Ecto neural progenitor cell (in vitro differentiated cells): ENCODE measurements at places on chromosomes 1 and 21.

DNA sequence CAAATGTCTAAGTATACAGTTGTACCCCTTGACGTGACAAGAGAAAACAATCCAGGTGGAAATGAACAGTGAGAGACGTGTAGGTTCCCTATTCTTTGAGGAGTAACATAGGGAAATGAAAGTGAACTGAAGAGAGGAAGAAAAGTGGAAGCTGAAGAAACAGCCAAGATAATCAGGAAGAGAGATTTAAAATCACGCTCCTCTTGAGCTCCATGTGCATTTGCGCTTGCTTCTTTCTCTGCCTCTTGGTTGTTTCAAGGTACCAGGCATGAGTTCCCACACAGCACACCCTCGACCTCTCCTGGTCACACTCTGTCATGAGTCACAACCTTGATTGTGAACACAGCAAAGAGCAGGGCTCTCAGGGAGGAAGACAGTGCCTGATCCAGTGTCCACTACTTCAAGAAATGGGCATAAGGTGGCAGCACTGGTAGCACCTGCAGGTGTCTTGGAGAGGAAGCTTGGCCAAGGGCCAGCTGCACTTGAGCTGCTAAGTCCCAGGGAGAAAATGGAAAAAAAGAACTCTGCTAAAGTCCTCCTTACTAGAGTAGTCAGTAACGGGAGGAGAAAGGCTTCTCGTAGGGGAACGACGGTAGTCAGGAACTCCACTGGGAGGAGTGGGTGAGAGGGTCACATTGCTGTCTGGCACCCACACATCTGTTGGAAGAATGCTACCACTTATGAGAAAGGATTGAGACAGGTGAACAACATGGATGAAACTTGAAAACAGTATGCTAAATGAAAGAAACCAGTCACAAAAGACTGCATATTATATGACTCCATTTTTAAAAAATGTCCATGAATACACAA lies 18.3 kb upstream of the ARID1A start:
- DNase-seq = peak; percentile 48

DNA sequence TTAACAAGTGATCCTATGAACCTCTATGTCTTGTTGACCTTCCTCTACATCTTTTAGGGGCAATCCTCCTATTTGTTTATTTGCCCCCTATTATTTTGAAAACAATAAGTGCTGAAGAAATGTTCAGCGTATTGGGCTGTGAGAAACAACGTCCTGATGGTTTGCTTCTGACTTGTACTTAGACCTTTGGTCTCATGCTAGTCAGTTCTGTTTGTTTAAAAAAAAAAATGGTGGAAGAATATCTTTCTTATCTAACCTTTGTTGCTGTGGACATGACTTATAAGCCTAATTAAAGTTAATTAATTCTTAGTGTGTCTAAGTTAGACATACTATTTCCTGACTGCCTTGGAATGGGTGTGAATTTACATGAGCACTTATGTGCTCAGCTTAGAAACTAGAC lies 20.7 kb downstream of the ATP1A1 start:
- DNase-seq = no peak

GRCh38 chr1:204278958-204279357 lies 65.2 kb upstream of the GOLT1A start:
- no peak for DNase-seq

DNA sequence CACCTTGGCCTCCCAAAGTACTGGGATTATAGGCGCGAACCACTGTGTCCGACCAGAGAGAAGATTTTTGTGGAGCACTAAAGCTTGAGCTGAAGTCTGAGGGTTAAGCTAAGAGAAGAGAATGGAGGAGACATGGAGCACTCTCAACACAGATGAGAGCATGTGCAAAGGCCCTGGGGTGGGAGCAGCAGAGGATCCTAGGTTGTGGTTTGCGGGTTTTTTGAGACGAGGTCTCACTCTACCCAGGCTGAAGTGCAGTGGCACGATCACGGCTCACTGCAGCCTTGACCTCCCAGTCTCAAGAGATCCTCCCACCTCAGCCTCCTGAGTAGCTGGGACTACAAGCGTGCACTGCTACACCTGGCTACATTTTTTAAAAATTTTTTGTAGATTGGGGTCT lies 30.5 kb downstream of the FBXO2 start:
- DNase-seq = no peak

- DNase-seq = peak; percentile 59
Observed at GRCh38 chr1:38929476-38929875, 12.2 kb downstream of the RHBDL2 start.

DNA sequence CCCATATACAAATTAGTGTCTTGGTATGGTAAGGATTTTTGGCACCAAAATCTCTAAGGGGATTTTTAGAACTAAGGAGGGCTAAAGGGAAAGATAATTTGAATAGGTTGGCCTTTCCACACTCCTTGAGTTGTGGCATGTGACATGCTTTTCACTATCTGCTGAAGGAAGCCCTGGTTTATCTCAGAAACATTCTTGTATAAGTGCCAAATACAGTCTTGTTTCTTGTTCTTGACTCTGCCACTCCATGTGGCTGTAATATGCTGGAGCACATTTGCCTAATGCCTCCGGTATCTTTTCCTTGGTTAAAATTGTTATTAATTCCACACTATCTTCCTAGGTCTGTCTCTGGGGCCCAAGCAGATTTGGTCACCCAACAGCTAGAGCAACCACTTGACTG lies 457.0 kb downstream of the USP25 start:
- no peak for DNase-seq

DNA sequence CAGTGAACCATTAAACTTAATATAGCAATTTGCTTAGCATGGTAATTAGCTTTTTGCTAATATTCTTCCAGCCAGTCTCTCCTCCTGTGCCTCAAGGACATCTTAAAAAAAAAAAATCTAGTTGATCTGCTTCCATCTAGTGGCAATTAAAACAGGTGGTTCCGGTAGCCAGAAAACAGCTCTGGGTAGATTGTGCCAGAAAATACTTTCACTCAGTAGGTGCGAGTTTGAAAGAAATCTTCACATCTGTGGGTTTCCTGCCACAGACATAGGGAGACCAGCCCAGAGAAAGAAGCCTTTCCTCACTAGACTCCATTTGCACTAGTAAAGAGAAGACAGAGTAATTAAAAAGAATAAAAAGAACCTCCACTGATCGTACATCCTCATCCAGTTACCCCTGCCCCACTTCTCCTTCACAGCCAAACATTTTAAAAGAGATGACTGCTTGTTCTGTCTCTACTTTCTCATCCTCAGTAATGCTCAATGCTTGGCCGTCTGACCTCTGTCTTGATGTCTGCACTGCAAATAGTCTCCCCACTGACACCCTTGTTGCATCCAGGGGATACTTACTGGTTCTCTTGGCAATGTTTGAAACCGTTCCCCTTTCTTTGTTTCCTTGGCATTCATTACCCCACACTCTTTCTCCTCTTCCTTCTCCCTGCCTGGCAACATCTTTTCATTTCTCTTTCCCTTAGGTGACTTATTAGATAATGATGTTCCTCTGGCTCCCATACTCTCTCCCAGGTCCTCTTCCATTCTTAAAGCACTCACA lies 16.9 kb downstream of the SELL start:
- no peak for DNase-seq

DNA sequence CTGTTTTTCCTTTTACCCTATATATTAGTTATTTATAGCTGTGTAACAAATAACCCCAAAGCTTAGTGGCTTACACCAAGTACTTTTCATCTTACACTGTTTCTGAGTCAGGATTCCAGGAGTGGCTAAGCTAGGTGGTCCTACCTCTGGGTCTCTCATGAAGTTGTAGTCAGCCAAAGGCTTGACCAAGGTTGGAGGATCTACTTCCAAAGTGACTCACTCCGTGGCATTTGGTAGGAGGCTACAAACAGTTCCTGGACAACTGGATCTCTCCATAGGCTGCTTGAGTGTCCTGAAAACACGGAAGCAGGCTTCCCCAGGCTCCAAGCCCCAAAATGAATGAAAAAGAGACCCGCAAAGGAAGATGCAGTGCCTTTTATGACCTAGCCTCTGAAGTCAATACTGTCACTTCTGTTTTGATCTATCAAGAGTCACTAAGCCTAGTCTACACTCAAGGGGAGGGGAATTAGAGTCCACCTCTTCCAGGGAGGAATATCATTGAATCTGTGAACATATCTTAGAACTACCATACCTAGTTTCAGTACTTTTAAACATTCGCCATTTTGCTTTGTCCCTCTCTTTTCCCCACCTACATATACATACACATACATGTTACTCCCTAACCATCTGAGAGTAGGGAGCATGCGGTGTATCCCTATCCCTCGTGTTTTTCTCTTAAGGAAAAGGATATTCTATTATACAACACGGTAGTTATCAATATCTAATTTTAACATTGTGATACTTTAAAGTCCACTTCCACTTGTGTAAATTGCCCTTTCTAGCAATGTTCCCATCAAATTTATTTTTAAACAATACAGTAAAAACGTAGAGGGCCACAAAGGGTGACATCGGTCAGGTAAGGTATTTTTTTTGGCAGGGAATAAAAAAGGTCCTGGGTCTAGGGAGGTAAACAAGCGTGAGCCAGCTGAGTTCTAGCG lies 67.2 kb downstream of the SLC35A3 start:
- no peak for DNase-seq

- no peak for DNase-seq
Observed at GRCh38 chr1:209743145-209743482, 12.7 kb upstream of the TRAF3IP3 start.

GRCh38 chr1:235759336-235759735 lies 107.4 kb downstream of the LYST start:
- DNase-seq = no peak

GRCh38 chr1:198165927-198166647 lies 9.3 kb downstream of the NEK7 start:
- DNase-seq = no peak

DNA sequence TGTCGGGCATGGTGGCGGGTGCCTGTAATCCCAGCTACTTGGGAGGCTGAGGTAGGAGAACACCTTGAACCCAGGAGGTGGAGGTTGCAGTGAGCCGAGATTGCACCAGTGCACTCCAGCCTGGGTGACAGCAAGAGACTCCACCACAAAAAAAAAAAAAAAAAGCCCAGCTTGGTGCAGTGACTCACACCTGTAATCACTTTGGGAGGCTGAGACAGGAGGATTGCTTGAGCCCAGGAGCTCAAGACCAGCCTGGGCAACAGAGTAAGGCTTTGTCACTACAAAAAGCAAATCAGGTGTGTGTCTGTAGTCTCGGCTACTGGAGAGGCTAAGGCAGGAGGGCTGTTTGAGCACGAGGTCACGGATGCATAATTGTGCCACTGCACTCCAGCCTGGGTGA lies 5.0 kb upstream of the H6PD start:
- DNase-seq = no peak

- DNase-seq = no peak
Observed at GRCh38 chr1:8118031-8118451, 91.9 kb upstream of the ERRFI1 start.

DNA sequence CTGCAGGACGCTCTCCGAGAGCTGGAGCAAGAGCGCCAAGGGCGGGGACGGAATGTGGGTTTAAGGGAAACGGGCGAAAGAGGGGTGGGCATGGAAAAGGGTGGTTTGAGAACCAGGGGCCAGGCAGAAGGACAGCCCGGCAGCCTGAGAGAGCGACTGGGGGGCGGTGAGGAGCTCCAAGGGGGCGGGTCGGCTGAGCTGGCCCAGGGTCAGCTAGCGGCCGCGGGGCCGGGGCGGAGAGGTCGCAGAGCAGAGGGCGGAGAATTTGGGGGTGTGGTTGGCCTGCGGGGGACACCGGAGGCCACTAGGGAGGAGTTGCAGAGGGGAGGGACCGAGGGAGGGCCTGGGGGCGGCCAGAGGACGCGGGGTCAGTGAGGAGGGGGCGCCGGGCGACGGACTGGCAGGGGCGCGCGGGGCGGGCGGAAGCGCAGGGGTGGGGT lies 54.7 kb downstream of the NDUFS5 start:
- peak; percentile 89 for DNase-seq

GRCh38 chr1:159960721-159961381 lies 6.8 kb upstream of the SLAMF9 start:
- no peak for DNase-seq

- no peak for DNase-seq
Observed at GRCh38 chr1:15141935-15142539, 11.5 kb upstream of the TMEM51 start.

DNA sequence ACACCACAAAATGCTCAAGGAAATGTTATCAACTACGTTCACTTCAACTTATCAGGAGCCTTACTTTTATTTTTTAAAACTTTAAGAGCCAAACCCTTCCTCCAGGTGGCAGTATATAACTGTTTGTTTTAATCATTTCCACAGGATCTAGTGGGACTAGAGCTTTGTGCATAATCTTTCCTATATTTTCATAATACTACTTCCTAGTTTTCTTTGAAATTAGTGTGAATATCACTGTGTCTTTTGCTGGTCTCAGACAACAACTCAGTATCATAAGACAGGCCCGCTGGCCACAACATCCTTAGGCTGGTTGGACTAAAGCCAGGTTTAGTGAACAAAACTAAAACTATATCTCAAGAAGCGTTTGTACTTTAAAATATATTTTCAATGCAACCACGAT lies 145.5 kb downstream of the TIAM1 start:
- DNase-seq = no peak

DNA sequence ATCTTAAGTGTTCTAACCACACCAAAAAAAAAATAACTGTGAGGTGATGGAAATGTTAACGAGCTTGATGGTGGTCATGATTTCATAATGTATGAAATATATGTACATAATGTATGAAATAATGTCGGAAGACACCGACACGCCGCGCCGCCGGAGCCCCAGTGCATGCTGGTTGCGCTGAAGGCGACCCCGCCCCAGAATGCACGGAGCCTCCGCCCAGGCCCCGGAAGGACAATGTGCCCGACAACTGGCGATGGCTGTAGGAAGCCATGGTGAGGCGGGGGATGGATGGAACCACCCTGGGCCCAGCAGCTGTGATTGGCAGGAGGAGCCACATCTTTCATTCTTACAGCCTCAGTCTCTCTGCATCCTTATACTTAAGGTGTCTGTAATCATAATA lies 7.4 kb downstream of the OR2T10 start:
- DNase-seq = no peak

GRCh38 chr21:38460171-38460742 lies 38.0 kb downstream of the ERG start:
- no peak for DNase-seq

- no peak for DNase-seq
Observed at GRCh38 chr1:4261327-4261726, 361.3 kb upstream of the C1orf174 start.

GRCh38 chr1:14300991-14301703 lies 297.3 kb upstream of the KAZN start:
- DNase-seq = no peak

DNA sequence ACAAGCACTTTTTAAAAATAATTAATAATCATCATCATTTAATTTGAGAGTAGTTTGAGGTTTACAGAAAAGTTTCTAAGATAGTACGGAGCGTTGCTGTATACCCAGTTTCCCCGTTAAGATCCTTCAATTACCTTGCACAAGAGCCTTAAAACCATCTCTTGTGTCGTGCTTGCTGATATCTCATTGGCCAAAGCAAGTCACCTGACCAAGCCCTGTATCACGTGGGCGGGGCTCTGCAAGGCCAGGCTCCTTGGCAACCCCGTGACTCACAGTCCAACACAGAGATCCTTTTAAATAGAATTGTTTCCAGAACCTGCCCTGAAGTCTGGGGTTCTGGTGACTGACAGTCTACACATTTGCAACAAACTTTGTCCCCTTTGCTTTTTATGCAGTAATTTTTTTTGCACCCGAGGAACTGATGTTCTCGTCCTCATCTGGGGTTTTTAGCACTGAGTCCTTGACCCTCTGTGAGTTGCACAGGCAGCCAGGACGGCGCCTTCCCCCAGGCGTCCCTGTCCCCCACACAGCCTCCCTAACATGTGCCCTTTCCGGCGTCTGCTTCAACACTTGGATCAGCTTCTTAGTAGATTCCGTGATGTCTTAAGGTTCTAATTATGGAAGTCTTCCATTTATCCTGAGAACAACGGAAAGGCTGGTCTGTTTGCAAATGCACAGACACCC lies 183.3 kb upstream of the TMEM51 start:
- DNase-seq = no peak

- DNase-seq = no peak
Observed at GRCh38 chr1:34358636-34359035, 181.9 kb downstream of the C1orf94 start.
